Stimulated activated CD8-positive, alpha-beta memory T cell treated with anti-CD3 and anti-CD28 coated beads, Interleukin-7, amount 100 ng/mL, for 1 hour (primary cell): ENCODE measurements at places on chromosomes 6 and 20.

GRCh38 chr20:32091888-32092346, 17.6 kb upstream of the TM9SF4 start:
- DNase-seq = peak; percentile 58

GRCh38 chr6:71900642-71901041, 14.3 kb downstream of the RIMS1 start:
- no peak for DNase-seq

- no peak for DNase-seq
These were observed 143.7 kb upstream of the ATXN1 start for GRCh38 chr6:16904957-16905356.

- no peak for DNase-seq
These were observed 32.4 kb upstream of the TPBG start for GRCh38 chr6:82331031-82331773.

- no peak for DNase-seq
These were observed 14.2 kb upstream of the NPBWR2 start for GRCh38 chr20:64121586-64121985.

DNA sequence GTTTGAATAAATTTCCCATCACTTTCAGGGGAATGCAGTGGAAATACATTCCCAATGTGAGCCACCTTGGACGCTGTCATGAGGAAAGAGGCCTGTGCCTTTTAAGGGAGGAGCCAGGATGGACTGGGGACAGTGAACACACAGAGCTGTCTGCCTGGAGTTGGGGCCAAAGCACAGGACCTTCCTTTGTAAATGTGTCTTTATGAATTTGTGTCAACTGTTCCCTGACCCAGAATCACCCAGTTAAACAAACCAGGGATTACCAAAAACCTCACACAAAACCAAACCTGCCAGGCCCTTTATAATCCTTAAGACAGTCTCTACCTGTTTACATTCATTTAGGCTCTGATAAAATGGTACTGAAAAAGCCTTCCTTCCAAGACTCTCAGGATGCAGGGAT, 513.7 kb downstream of the MAFB start:
- no peak for DNase-seq

GRCh38 chr20:39568109-39568508, 606.0 kb downstream of the DHX35 start:
- DNase-seq = no peak

DNA sequence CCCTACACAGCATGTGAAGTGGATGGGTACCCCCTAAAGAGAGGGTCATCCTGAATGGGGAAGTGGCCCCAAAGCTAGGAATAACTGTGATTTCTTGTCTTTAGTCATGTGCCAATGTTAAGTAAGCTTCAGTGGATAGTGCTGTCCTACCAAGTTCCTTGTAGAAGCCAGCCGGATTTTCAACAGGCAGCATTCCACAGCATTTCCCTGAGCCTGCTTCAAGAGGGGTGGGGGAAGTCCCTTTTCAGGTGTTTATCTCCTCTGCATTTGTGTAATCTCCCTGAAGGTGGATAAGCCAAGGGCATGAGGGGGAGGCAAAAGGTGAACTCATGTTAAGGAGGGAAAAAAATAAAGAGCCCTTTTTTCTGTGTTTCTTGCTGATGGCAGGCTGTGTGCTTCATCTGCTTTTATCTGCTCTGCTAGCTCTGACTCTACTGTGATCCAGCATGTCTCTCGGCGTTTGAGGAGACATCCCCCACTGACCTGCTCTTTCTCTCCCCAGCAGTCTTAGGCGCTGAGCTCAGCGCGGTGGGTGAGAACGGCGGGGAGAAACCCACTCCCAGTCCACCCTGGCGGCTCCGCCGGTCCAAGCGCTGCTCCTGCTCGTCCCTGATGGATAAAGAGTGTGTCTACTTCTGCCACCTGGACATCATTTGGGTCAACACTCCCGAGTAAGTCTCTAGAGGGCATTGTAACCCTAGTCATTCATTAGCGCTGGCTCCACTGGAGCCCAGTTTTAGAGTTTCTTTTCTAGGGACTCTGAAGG, 1.9 kb downstream of the EDN1 start:
- no peak for DNase-seq

DNA sequence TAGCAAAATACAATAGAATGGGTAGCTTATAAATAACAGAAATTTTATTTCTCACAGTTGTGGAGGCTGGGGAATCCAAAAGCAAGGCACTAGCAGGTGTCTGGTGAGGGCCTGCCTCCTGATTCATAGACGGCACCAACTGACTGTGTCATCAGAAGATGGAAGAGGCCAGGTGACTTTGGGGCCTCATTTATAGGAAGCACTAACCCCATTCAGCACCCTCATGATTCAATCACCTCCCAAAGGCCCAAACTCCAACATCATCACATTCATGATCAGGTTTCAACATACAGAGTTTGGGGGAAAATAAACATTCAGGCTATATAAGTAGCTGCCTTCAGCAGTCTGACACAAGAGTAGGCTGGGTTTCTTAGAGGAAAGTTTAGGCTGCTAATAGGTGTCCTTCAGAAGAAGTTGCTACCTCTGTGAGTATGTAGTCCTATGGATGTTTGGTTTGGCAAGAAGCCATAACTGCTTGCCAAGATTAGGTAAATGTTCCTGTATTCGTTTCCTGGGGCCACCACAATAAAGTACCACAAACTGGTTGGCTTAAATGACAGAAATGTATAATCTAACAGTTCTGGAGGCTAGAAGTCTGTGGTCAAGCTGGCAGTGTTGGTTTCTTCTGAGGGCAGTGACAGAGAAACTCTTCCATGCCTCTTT, 48.8 kb downstream of the NT5E start:
- DNase-seq = no peak

- DNase-seq = no peak
These were observed 209.5 kb downstream of the CLIC5 start for GRCh38 chr6:45806172-45806571.

- DNase-seq = no peak
These were observed 371.9 kb upstream of the CHD6 start for GRCh38 chr20:41989935-41990635.

GRCh38 chr6:117167520-117168271, 97.7 kb upstream of the VGLL2 start:
- no peak for DNase-seq

DNA sequence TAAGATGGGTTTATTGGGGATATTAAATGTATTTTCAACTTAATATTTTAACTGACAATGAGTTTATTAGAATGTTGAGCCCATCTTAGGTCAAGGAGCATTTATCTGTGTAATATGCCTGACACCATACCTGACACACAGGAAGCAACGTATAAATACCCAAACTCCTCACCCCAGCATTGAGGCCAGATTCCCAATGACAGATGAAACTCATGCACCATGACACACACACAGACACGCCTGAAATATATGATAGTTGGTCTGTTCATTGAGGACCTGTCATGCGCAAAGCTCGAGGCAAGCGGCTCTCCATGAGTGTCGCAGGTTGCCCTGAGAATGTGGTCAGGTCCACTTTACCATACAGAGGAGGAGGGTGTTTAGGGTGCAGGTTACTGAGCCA, 64.1 kb downstream of the GFOD1 start:
- no peak for DNase-seq

DNA sequence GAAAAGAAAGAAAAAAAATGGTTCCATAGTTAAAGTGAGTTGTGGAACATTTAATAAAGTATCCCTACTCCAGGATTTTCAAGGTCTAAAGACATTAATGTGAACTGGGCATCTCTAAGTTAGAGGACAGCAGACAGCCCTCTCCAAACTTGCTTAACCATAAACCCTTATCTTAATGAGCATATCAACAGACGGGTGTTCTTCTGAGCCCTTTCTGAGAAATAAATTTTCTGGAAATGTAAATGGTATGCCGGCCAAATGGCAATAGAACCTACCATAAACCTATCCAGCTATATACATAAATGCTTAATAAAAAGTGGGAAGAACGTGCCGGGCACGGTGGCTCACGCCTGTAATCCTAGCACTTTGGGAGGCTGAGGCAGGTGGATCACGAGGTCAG, 12.5 kb downstream of the SLC18B1 start:
- no peak for DNase-seq

DNA sequence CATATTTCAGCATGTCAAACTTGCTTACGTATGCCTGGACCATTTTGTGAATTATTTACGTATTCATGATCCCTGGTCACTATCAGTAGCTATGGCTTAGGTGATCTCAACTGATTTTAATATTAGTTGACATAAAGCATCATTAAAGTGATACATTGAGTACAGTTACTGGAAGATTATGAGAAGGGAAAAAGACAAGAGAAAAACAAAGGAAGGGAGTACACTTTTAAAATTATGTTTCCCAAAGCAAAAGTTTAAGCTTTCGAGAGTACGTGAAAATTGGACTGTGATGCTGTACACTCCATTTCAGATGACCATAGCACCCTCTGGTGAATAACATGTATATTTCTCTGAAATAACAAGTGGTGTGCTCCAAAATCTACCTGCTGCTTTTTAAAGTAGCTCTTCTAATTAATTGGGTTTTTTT, 215.0 kb upstream of the HSF2 start:
- DNase-seq = no peak

DNA sequence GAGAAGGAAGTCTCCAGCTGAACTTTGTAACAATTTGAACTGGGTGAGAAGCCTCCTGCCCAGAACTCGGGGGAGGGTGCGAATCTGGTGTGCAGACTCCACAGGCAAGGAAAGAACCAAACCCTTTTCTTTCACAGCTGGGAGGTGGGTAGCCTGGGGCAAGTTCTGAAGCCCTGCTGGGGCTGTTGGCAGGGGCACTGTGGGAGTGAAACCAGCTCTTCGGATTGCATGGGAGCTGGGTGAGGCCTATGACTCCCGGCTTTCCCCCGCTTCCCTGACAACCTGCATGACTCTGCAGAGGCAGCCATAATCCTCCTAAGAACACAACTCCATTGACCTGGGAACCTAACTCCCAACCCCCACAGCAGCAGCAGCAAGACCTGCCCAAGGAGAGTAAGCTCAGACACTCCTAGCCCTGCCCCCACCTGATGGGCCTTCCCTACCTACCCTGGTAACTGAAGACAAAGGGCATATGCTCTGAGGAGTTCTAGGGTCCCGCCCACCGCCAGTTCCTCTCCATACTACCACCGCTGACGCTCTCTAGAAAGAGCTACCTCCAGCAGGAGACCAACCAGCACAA, 37.5 kb downstream of the SOD2 start:
- no peak for DNase-seq

DNA sequence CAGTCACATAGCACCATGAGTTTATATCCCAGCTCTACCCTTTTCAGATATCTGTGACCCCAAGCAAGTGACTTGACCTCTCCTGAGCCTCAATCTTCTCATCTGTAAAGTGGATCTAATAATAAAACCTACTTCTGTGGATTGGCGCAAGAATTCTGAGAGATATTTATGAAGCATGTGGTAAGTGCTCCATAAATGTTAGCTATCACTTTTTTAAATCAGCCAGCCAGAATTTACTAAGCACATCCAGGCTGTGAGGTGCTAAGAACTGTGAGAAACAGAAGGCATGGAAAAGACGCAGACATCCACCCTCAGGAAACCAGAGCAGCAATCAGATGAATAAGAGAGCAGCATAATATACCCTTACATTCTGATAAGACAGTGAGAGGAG, 862 bp downstream of the C20orf96 start:
- no peak for DNase-seq

DNA sequence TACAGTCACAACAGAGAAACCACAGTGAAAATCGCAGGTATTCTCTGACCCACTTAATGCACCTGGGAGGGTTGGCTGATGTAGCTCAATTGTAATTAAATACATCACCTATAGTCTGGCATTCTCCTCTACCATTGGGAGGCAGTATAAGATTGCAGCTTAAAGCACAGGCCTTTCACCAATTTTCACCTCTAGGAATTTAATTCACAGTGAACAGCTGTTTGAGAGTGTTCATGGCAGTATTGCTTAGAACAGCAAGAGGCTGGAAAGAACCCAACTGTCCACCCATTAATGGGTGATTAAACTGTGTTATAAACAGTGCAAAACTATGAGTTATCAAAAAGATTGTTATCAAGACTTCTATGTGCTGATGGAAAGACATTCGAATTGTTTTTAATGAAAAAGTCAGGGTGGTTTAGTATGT, 2.0 kb downstream of the EDEM2 start:
- no peak for DNase-seq

GRCh38 chr20:432677-433299, 24.7 kb downstream of the RBCK1 start:
- DNase-seq = no peak

DNA sequence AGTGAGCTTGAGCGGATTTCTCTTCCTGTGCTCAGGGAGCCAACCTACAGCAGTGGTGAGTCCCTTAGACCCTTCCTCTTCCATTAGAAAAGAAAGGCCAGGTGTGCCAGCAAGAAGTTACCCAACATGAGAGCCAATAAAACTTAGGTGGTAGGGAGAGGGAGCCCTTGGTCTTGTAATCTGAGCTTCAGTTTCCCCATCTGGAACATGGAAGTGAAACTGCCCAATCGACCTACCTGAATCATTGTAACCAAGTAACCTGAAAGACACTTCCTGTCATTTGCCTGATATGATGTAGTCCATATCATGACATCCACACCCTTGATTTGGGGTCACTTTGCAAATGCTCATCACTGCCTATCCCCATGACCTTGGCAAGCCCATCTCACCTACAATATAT, 66.4 kb downstream of the MDGA1 start:
- no peak for DNase-seq

- no peak for DNase-seq
These were observed 12.7 kb upstream of the MTRF1L start for GRCh38 chr6:153015094-153015640.

GRCh38 chr6:33885132-33886057, 81.6 kb upstream of the MLN start:
- no peak for DNase-seq

DNA sequence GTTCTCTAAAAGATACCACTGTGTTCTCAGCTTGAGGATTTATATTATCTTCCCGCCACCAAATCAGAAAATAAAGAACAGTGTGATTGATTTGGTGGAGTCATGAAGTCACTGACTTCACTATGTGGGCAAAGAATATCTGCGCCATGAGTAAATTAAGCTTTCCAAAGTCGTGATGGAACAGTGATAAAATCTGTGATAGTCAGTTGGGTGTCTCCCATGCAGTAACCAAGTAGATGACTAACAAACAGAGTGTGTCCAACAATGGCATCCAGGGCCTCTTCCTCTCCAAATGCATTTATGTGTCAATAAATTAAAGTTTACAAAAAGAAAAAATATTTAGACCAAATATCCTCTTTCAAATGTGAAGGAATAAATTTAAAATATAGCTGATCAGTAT, 87.0 kb upstream of the DST start:
- no peak for DNase-seq

GRCh38 chr20:41392871-41393704, 26.5 kb upstream of the EMILIN3 start:
- DNase-seq = no peak
